ENCODE measurements at places on chromosomes 6 and 20.

DNA sequence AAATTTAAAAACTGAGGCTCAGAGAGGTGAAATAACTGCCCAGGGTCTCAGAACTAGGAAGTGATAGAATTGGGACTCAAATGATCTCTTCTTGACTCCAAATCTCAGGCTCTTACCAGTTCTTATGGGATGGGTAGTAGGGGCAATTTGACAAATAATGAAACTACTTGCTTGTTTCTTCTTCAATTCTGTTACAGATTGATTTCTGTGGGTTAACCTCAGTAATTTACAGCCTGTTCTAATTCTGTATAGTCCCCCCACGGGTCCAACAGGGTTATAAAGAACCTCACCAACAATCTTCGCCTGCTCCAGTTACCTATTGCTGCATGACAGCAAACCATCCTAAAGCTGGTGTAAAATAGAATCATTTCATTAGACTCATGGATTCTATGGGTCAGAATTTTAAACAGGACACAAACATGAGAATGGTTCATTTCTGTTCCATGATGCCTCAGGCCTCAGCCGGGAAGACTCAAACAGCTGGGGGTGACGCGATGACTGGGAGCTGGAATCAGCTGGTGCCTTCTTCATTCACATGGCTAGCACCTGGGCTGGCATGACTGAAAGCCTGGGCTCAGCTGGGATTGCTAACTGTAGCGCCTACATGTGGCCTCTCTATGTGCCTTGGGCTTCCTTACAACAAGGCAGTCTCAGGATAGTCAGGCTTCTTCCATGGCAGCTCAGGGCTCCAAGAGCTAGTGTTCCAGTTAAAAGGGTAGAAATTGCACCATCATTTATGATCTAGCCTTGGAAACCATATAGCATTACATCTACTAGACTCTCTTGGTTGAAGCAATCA is 6.6 kb upstream of the WFDC2 start:
- no peaks in the 10 kb centered on the region for H3K36me3 ChIP-seq
- no peaks in the 10 kb centered on the region for H3K4me1 ChIP-seq
- no peak for DNase-seq

GRCh38 chr20:47720636-47721427 is 64.4 kb downstream of the SULF2 start:
- no peak overlapping the region for H3K27ac ChIP-seq
- peaks cover 52% of the 10 kb centered on the region for H3K36me3 ChIP-seq
- no peak for DNase-seq
- H3K27me3 ChIP-seq = no peaks in the 10 kb centered on the region
- no peak overlapping the region for H3K4me3 ChIP-seq

DNA sequence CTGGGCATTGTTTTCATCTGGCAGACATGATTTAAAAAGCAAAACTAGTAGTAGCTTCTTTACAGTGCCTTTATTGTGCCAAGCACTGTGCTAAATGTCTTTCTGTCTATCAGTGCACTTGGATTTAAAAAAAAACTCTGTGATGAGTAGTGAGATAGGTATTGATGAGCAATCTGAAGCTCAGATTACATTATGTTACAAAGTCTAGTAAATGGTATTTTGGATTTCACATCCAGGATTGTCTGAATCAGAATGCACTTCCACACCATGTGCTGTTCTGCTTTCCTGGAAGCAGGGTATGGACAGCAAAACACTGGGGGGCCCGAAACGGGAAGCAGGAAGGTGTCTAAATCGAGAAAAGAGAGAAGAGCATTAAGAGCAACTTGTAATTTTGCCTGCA is 103.4 kb upstream of the CCN2 start:
- no peaks in the 10 kb centered on the region for H3K27me3 ChIP-seq
- H3K4me3 ChIP-seq = no peak overlapping the region
- H3K4me1 ChIP-seq = peaks cover 8% of the 10 kb centered on the region
- H3K36me3 ChIP-seq = no peaks in the 10 kb centered on the region
- peak overlapping the region; percentile 13 for H3K27ac ChIP-seq

DNA sequence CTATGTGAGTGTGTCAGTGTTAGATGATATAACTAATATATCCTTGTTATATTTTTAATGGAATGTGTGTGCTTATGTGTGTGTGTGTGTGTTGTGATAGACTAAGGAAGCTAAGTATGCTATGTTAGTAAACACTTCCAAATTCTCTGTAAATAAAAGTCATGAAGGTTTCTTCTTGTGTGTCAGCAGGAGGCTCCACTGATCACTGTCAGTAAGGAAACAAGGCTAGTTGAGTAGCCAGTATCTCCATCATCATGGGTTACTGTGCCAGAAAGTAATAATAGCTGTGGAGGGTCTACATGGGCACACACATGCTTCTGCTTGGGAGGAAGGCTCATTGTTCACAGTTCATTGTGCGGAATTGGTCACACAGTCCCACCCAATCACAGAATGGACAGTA is 302.8 kb upstream of the RNF217 start:
- DNase-seq = peak; percentile 3
- no peak overlapping the region for H3K27ac ChIP-seq
- no peaks in the 10 kb centered on the region for H3K36me3 ChIP-seq
- no peaks in the 10 kb centered on the region for H3K27me3 ChIP-seq

DNA sequence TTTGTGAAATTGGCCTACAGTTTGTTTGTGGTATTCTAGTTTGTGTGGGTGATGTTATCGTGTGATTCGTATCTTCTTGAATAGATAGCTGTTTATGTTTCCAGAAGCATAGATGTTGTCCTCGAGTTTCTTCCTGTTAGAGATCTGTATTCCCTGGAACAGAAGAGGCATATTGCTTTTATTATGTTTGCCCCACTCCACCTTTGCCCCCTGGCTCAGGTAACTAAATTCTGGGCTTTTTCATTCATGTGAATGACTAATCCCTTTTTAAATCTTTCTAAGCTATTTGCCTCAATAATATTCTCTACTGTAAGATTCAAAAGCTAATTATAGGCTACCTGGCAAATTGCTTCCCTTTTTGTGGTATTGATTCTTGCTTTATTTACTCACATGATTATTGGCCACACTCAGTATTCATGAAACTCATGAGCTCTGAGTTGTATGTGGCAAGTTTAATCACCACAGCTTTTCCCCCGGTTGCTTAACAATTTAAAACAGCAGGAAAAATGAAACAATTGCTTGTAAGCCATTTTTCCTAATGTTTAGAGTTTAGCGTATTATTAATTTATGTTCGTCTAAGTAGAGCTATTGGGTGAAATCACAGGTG is 12.6 kb downstream of the RNF217 start:
- no peak overlapping the region for H3K27ac ChIP-seq
- DNase-seq = no peak
- peaks cover 28% of the 10 kb centered on the region for H3K36me3 ChIP-seq
- H3K4me3 ChIP-seq = no peak overlapping the region
- H3K27me3 ChIP-seq = no peaks in the 10 kb centered on the region

GRCh38 chr6:31581434-31582229 is 592 bp downstream of the LTB start:
- H3K27ac ChIP-seq = peak overlapping the region; percentile 66
- no peaks in the 10 kb centered on the region for H3K27me3 ChIP-seq
- H3K36me3 ChIP-seq = no peaks in the 10 kb centered on the region
- peak overlapping the region; percentile 96 for H3K4me3 ChIP-seq

DNA sequence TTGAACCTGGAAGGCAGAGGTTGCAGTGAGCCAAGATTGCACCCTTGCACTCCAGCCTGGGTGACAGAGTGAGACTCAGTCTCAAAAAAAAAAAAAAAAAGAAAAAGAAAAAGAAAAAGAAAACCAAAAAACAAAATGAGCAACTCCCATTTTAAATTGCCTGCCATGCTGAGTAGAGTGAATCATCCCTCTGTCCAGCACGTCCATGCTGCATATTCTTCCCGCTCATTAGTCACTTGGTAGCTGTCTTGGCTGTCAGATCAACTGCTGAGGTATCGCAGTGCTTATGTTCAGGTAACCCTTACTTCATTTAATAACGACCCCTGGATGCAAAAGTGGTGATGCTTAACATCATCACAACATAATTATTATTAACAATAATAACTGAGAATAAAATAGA is 72.6 kb upstream of the RNF24 start:
- H3K4me1 ChIP-seq = peaks cover 13% of the 10 kb centered on the region
- no peak overlapping the region for H3K4me3 ChIP-seq
- no peaks in the 10 kb centered on the region for H3K36me3 ChIP-seq
- no peak overlapping the region for H3K27ac ChIP-seq
- no peak for DNase-seq

DNA sequence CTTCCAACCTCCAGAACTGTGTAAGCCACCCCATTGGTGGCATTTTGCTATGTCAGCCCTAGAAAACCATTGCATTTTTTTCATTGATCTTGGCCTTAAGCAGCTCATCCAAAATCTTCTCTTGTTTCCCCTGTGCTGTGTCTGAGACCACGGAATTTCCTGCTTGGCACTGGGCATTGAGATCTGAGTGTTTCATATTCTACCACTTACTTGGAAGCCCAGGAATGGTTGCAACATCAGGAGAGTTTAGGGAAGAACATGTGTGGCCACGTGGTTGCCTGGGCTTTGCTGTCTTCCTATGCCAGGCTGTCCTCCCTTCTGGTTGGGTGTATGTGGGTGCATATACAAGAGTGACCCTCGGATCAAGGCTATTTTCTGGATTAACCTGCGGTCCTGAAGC is 139.3 kb upstream of the PMEPA1 start:
- H3K27ac ChIP-seq = no peak overlapping the region
- no peak overlapping the region for H3K4me3 ChIP-seq
- H3K36me3 ChIP-seq = no peaks in the 10 kb centered on the region
- peak; percentile 21 for DNase-seq

- no peak for DNase-seq
- H3K27ac ChIP-seq = no peak overlapping the region
- H3K4me3 ChIP-seq = no peak overlapping the region
- H3K27me3 ChIP-seq = no peaks in the 10 kb centered on the region
- H3K36me3 ChIP-seq = peaks cover 61% of the 10 kb centered on the region
Measured at GRCh38 chr20:58668901-58669286, 17.8 kb downstream of the STX16 start.

GRCh38 chr6:4861564-4861963 is 85.4 kb downstream of the CDYL start:
- peaks cover 13% of the 10 kb centered on the region for H3K4me1 ChIP-seq
- H3K36me3 ChIP-seq = peaks cover 6% of the 10 kb centered on the region
- no peak overlapping the region for H3K4me3 ChIP-seq
- no peaks in the 10 kb centered on the region for H3K27me3 ChIP-seq
- no peak for DNase-seq
- no peak overlapping the region for H3K27ac ChIP-seq

DNA sequence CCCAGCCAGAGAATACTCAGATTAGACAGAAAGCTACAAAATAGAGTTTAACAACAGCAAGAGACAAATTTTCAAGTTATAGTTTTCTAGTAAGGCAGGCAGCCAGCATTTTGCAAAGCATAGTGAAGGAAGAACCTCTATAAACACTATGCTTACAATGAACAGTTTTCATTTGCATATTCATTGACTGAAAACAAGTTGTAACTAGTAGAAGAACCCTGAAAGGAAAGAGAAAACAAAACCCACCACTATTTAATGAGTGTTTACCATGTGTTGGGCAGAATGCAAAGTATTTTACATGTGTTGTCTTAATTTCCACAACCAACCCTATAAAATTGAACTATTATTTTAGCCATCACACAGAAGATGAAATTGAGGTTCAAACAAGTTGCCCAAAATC is 196.1 kb downstream of the UBE3D start:
- H3K4me1 ChIP-seq = no peaks in the 10 kb centered on the region
- H3K4me3 ChIP-seq = no peak overlapping the region
- H3K27ac ChIP-seq = no peak overlapping the region
- no peaks in the 10 kb centered on the region for H3K36me3 ChIP-seq
- DNase-seq = no peak

- no peak overlapping the region for H3K27ac ChIP-seq
- no peaks in the 10 kb centered on the region for H3K27me3 ChIP-seq
Measured at GRCh38 chr20:17816804-17817587, 117.2 kb downstream of the BANF2 start.

- H3K27me3 ChIP-seq = no peaks in the 10 kb centered on the region
- H3K36me3 ChIP-seq = peaks cover 8% of the 10 kb centered on the region
- peak overlapping the region; percentile 94 for H3K27ac ChIP-seq
- peak; percentile 56 for DNase-seq
Measured at GRCh38 chr6:107956586-107957307, 1.3 kb downstream of the SEC63 start.

GRCh38 chr6:169559592-169559991 is 142.2 kb downstream of the WDR27 start:
- H3K27me3 ChIP-seq = no peaks in the 10 kb centered on the region
- no peak overlapping the region for H3K4me3 ChIP-seq
- H3K27ac ChIP-seq = no peak overlapping the region
- no peaks in the 10 kb centered on the region for H3K4me1 ChIP-seq

DNA sequence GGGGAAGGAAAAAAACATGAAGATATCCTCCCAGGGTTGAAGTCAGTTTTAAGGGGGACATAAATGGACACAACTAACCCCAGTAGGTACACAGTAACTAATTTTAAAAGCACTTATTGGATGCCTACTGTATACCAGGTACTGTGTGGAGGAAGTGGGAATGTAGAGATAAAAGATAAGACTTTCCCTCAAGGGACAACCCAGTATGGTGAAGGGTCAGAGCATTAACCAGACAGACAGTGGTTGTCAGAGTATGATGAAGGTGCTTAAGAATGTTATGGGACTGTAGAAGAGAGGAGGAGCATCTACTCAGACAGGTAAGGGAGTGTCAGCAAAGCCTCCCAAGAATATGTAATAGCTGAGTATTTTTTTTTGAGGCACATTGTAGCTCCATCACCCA is 906 bp downstream of the ABCF1 start:
- peak overlapping the region; percentile 99 for H3K27ac ChIP-seq
- peaks cover 24% of the 10 kb centered on the region for H3K36me3 ChIP-seq
- no peak for DNase-seq
- no peaks in the 10 kb centered on the region for H3K27me3 ChIP-seq
- peak overlapping the region; percentile 92 for H3K4me3 ChIP-seq

- no peak for DNase-seq
- peaks cover 2% of the 10 kb centered on the region for H3K4me1 ChIP-seq
Measured at GRCh38 chr6:129895692-129896091, 34.6 kb upstream of the TMEM244 start.

- H3K4me1 ChIP-seq = no peaks in the 10 kb centered on the region
- H3K27me3 ChIP-seq = no peaks in the 10 kb centered on the region
- DNase-seq = no peak
- H3K4me3 ChIP-seq = no peak overlapping the region
- no peaks in the 10 kb centered on the region for H3K36me3 ChIP-seq
- no peak overlapping the region for H3K27ac ChIP-seq
Measured at GRCh38 chr6:36139991-36140710, 9.8 kb downstream of the MAPK13 start.

GRCh38 chr6:79076160-79076559 is 1.9 kb downstream of the PHIP start:
- peak; percentile 32 for DNase-seq
- no peaks in the 10 kb centered on the region for H3K27me3 ChIP-seq
- H3K27ac ChIP-seq = peak overlapping the region; percentile 98
- peaks cover 8% of the 10 kb centered on the region for H3K4me1 ChIP-seq
- H3K36me3 ChIP-seq = peaks cover 13% of the 10 kb centered on the region

DNA sequence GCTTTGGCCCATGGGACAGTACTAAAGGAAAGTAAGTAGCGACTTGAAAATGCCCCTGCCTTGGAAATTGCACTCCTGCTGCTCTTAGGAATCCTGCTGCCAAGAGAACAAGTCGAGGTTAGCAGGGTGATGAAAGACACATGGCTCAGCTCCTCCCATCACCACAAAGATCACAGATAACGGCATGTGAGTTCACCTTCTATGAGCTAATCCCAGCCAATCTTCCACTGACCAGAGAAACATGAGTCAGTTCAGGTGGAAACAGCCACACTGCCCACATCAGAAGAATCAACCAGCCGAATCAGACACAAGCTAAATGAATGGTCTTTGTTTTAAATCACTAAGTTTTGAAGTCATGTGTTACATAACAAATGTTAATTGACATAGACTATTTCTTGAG is 106.3 kb downstream of the PRKN start:
- peaks cover 7% of the 10 kb centered on the region for H3K4me1 ChIP-seq
- H3K36me3 ChIP-seq = peaks cover 1% of the 10 kb centered on the region
- no peak overlapping the region for H3K27ac ChIP-seq
- H3K4me3 ChIP-seq = no peak overlapping the region
- no peaks in the 10 kb centered on the region for H3K27me3 ChIP-seq
